ENCODE measurements at places on chromosomes 5 and 9. TPM values are rescaled to one million over a fixed set of nuclear protein-coding genes. Genes with fewer than 3 reads are reported as not detected.

DNA sequence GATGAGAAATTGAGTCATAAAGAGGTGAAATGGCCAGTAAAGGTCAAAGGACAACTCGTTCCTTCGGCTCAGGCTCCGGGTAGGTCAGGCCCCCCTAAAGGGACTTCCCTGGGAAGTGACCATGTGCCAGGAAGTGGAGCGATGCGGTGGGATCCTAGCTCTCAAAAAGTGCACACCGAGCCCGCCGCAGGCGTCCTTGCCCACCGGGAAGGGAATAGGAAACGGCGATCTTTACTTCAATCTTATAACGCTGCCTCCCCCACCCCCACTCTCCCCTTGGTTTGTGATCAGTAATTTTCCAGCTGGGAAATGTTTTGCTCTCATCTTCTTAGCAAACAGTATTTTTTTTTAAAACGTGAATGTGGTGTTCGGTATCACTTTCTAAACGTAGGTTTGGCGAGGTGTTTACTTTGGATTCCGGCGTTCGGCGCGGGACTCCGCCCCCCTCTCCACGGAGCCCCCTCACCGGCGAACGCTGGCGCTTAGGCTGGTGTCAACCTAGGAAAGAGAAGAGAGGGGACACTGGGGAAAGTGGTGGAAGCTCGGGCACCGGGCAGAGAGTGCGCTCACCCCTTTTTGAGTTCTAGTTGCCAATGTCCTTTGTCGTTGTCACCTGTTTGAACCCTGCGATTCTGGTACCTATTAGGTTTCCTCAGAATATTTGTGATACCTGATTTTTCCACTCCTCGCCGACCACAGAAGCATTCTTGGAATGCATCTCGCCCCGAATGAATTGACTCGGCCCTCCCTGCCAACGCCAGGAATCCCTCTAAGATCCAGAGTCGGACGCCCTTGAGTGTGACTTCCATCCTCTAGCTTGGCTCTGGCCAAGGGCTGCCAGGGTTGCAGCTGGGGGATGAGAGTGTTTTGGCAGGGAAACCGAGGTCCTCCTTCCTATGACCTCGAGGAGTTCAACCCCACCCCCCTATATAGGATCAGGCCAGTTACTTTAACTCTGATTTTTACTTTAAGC, 1.8 kb upstream of the KLF4 start:
- DNase-seq: peak; percentile 47

The F2RL1 gene
- total RNA-seq: 1.1 TPM

The FOXD4L6 gene
- total RNA-seq: not detected

- DNase-seq: no peak
Observed at GRCh38 chr9:79431019-79431679, 140.6 kb upstream of the TLE4 start.

DNA sequence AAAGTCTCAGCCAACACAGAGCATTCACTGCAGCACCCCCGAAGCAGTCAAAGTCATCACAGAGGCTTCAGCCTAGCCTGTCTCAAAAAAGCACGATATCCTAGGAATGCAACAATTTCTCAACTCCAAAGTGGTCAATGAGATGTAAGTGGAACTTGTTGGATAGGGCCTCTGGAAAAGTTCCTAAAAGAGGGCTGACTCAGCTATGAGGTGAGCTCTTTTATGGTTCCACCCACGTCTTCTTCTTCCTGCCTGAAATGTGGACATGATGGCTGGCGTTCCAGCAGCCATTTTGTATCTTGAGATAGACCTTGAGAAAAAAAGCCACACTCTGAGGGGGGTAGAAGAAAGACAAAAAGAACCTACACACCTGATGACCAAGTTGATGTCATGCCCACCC, 32.5 kb upstream of the TRIO start:
- no peak for DNase-seq

GRCh38 chr9:99486684-99487083, 264.6 kb downstream of the SEC61B start:
- DNase-seq: no peak

DNA sequence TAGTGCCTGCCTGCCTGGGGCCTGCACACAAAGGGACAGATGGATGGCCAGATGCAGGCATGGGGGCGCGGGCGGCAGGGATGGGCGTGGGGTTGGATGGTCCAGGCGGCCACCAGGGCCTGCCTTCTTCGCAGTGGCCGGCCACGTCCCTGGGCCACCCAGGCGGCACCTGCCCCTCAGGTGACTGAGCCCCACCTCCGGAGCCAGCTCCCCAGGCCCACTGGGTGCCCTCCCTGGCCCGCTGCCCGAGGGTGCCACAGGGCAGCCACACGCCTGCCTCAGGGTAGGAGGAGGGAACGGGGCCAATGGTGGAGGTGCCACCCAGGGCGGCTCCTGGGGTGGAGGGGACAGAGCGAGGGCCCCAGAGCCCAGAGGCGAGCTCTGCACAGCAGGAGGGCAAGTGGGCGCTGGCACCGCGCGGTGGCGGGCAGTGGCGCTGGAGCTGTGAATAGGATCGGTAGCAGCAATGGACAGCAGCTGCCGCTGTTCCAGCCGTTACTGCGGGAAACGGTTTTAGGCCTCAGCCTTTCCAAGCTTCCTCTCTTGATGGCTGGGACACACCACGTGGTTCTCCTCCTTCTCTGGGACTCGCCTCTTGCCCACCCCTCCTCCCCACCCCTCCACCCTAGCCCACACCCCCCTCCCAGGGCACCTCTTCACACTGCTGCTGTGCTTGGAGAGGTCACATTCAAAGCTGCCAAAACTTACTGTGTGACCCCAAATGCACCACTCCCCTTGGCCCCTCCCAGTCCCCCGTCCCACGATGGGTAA, 19.1 kb downstream of the LHX3 start:
- no peak for DNase-seq

DNA sequence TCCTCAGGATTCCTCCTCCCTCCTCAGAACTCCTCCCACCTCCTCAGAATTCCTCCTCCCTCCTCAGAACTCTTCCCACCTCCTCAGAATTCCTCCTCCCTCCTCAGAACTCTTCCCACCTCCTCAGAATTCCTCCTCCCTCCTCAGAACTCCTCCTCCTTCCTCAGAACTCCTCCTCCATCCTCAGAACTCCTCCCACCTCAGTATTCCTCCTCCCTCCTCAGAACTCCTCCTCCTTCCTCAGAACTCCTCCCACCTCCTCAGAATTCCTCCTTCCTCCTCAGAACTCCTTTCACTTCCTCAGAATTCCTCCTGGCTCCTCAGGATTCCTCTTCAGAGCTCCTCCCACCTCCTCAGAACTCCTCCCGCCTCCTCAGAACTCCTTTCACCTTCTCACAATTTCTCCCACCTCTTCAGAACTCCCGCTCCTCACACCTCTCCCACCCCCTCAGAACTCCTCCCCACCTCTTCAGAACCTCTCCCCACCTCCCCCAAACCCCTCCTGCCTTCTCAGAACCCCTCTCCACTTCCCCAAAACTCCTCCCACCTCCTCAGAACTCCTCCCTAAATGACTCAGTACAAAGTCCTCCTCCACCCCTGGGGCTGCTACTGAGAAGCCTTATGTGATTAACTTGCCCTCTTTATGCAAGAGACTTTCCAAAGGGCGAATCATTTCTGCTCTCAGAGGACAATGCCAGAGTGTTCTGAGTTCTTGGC, 23.2 kb downstream of the SLC46A2 start:
- no peak for DNase-seq

GRCh38 chr5:132407970-132408369, 38.5 kb downstream of the SLC22A5 start:
- DNase-seq: no peak

DNA sequence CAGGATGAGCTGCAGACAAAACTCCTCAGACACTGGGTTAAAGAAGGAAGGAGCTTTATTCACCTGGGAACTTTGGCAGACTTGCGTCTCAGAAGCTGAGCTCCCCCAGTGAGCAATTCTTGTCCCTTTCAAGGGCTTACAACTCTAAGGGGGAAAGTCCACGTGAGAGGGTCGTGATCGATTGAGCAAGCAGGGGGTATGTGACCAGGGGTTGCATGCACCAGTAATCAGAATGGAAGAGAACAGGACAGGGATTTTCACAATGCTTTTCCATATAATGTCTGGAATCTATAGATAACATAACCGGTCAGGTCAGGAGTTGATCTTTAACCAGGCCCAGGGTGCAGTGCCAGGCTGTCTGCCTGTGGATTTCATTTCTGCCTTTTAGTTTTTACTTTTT, 202.8 kb upstream of the MRPS30 start:
- no peak for DNase-seq

DNA sequence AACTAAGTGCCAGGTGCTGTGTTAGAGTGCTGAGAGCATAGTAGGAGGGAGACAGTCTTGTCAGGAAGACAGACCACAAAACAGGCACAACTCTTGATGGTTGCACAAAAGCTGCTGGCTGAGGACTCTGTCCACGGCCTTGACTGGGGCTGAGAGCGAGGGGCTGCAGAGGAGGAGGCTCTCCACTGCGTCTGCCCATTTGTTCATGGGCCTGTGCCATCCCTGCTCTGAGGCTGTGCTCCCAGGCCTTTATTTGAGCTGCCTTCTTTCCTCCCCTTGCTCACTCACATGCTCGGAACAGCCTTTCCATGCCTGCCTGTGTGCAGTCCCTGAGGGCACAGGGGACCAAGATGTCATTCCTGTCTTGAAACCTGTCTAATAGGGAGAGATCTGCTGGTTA, 147.8 kb downstream of the CACNA1B start:
- no peak for DNase-seq

The PCDHGA9 gene
- 4.5 TPM for total RNA-seq

All from left ventricle myocardium superior (tissue), 1 donor.